ENCODE measurements at places on chromosomes 12 and 14.

DNA sequence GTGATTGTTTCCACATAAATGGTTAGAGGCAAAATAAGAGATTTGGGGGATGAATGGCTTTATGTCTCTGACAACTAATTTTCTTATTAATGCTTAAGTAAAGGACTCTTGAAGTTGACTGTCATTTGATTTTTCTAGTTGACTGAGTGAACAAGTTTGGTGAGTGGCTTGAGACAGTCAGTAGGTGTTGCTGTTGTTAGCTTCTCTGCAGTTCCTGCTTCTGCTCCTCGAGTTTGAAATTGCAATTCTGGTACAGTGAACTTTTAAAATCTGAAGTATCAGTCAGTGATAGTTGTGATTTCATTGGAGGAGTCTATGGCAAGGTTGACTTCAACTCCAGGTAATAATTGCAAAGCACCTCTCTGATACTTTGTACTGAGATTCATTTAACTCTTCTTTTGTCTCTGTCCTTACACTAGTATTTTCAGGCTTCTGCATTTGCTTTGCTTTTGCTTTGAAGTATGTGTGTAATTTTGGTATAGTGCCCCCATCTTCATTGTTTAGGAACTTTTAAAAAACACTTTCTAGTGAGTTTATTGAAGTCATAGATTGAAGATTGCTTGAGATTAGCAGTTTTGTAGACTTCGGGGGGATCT is 415.5 kb downstream of the PCNX1 start:
- peak; percentile 2 for DNase-seq

- no peak for DNase-seq
These were observed 603 bp upstream of the ENDOU start for GRCh38 chr12:47725893-47726292.

DNA sequence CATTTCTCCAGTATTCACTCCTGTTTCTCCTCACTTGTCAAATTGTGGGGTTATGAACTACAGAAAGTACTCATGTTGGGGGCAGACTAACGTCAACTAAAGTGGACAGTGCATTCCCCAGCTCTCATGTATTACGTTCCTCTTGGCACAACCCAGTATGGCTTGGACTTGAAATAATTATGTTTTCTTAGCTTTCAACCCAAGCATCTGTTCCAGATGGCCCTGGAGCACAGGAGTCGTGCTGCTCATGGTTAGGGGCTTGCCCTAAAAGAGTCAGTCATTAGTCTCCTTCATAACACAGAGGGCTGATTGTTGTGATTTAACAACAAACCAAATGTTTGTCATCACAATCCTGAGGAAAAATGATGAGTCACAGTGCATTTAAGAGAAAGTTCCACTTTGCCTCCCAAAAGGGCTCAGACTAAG is 154.4 kb downstream of the RPAP3 start:
- no peak for DNase-seq

DNA sequence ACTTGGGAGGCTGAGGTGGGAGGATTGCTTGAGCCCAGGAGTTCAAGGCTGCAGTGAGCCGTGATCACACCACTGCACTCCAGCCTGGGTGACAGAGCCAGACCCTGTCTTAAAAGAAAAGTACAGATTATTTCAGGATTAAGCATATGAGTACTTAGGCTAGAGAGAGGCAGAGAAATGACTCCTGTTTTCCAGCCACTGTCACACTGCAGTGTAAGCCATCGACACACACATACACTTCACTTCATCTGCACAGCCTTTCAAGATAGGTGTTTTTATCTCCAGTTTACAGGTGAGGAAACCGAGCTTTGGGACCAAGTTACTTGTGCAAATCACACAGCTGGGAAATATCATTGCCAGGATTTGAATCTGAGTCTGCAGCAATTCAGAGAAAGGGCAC is 77.2 kb downstream of the ETV6 start:
- no peak for DNase-seq

GRCh38 chr14:92601757-92602417 is 88.3 kb downstream of the RIN3 start:
- no peak for DNase-seq

DNA sequence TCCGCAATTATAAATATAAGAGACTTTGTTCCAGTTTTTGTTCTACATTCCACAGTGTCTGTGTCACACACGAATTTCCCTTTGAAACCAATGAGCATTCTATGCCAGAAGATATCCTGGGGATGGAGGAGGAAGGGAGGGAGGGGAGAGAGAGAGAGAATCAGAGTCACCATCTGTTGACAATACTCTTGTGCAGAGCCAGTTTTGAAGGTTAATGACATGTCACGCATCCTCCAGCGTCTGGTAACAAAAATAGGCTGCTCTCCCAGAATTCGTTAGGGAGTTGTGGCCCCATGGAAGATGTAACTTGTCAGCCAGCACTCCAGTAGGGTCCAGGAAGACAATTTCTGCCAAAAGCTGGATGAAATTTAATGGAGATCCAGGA is 213.5 kb upstream of the KRR1 start:
- no peak for DNase-seq

GRCh38 chr14:93944348-93945069 is 17.4 kb downstream of the FAM181A start:
- no peak for DNase-seq

DNA sequence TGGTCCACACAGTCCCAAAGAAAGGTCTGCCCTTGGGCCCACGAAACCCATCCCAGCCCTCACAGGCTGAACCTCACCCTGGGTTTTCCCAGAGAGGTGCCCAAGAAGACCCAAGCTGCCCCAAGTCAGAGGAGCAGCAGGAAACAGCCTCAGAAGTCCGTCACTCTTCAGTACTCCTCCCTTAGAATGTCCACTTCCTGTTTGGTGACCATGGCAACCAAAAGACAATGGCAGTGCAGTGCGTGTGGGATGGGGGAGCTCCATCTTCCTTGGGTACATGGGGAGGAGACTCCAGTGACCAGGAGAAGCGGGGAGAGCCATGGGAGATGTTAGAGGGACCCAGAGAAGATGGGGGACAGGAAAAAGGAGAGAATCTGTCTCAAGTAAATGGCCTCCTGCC is 11.3 kb downstream of the SELPLG start:
- DNase-seq, result peak; percentile 41

- no peak for DNase-seq
These were observed 2.8 kb downstream of the GPR19 start for GRCh38 chr12:12693111-12693671.

DNA sequence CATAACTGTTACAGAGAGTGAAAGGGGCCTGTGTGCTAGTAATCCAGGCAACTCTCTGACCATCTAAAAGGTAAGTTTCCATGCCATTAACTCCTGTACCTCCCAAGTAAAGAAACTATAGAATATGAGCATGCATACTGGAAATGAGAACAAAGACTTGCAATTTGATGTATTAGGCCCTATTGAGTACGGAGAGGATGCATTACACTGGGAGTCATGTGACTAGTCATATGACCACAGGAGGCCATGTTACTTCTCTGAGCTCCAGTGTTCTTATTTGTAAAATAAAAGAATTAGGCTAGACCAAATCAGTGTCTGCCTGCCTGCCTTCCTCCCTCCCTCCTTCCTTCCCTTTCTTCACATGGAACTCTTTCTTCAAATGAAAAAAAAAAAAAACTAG is 440.1 kb upstream of the CCDC196 start:
- DNase-seq, result no peak

- no peak for DNase-seq
These were observed 54.5 kb upstream of the MMP17 start for GRCh38 chr12:131773582-131774221.

DNA sequence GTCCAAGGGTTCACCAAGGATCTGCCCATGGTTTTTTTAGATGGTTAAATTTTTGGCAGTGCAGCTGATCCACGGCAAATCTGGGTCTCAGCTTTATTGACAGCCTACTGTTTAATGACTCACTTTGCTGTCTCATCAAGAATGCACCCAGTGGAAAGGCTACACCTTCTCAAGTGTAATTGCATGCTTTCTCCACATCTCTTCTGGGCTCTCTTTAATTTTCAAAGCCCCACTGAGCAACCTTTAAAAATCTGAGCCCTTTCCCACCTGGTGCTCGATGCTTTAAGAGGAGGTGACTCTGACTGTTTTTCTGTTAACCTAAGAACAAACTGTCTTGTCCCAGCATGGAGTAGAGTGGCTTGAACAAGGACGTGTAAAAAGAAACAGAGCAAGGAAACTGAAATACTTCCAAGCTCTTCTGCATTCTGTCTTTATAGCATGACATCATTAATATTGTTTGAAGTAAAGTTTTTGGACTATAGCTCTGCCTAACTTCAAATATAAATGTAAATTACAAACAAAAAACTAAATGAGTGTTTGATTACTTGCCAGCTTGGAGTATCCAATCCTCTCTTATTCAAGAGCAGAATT is 214.2 kb upstream of the KRR1 start:
- no peak for DNase-seq

GRCh38 chr12:66119229-66119869 is 11.2 kb downstream of the LLPH start:
- DNase-seq, result no peak

- DNase-seq, result no peak
These were observed 64.0 kb downstream of the PIWIL1 start for GRCh38 chr12:130401703-130402102.

- no peak for DNase-seq
These were observed 148.8 kb upstream of the GARIN6 start for GRCh38 chr12:99498756-99499155.

Data from HL-60 (cell line).